ENCODE measurements at places on chromosomes 2 and 18.

GRCh38 chr2:37672104-37672869 lies 845 bp upstream of the CDC42EP3 start:
- DNase-seq: peak; percentile 74

DNA sequence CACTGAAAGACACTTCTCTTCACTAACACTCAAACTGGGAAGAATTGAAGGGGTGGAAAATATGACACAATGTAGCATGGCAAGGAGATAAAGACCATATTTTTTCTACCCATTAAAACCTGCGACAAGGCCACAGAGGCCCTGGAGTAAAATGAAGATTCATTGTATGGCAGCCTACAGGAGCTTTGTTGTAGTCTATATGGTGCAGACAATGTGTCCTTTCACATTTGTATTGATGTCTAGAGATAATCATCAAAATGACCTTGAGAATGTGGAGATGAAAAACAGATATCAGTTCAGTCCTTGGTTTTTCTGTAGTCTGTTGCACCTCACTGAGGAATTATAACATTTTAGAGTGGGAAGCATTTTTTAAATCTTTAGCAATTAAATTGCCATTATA lies 80.1 kb downstream of the CSRNP3 start:
- DNase-seq: no peak

GRCh38 chr2:121627525-121628050 lies 21.7 kb downstream of the CLASP1 start:
- no peak for DNase-seq

GRCh38 chr18:44786688-44787087 lies 106.0 kb downstream of the SETBP1 start:
- DNase-seq: no peak

DNA sequence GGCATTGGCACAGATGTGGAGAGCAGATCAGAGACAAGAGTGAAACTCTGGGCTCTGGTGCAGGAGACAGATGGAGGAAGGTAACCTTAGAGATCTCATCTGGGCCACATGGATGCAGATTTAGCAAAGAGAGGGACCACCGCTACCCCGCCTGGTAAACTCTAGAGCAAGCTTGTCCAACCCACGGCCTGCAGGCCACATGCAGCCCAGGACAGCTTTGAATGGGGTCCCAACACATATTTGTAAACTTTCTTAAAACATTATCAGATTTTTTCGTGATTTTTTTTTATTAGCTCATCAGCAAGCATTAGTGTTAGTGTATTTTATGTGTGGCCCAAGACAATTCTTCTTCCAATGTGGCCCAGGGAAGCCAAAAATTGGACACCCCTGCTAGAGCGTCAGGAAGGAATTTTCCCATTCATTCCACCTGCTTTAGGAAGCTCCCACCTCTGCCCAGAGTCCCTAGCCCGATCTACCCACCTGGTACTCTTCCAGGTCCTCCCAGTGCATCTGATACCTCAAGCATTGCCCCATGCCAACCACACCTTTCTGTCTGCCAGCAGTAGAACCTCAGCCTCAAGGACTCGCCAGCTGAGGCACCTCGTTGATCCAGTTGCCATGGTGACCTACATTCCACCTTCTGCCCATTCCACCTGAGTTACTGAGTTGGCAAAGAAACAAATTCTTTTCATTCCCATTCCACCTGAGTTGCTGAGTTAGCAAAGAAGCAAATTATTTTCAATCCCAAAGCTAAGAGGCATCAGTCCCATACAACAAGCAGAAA lies at the start of gene CIB4:
CIB4 (minus strand) TSS at position 586 of the 784 bp plus-strand sequence; CDS start at position 534, 52 bp downstream.
- DNase-seq: no peak

DNA sequence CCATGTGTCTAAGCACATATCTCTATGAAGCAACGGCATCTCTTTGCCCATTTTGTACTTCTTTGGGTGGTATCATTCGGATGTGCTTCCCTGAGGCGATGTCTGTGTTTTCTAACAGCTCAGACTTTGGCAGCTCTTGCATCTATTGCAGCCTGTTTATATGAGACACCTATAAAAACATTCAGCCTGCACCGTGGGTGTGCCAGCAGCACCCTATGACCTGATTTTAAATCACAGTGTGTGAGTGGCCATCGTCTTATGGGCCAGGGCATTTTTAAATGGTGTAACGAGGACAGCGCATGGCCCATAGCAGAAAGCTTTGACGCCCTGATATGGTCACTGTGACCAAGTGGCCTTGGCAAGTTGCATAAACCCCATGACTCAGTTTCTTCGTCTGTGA lies 12.9 kb downstream of the NPAS2 start:
- no peak for DNase-seq

- no peak for DNase-seq
Measured at GRCh38 chr2:70513738-70514137, 39.9 kb downstream of the TGFA start.

DNA sequence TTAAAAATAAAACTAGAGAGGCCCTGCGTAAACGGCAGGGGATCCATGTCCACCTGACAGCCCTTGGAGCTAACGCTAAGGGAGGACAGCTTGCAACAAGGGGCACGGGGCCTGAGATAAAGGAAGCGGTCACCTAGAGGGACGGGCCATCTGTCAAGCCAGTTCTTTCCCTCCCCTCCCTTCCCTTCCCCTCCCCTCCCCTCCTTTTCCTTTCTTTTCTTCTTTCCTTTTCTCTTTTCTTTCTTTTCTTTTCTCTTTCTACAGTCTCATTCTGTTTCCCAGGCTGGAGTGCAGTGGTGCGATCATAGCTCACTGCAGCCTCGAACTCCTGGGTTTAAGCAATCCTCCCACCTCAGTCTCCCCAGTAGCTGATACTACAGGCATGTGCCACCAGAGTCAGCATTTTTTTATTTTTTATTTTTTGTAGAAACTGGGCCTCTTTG lies 34.5 kb upstream of the CTAGE1 start:
- no peak for DNase-seq

DNA sequence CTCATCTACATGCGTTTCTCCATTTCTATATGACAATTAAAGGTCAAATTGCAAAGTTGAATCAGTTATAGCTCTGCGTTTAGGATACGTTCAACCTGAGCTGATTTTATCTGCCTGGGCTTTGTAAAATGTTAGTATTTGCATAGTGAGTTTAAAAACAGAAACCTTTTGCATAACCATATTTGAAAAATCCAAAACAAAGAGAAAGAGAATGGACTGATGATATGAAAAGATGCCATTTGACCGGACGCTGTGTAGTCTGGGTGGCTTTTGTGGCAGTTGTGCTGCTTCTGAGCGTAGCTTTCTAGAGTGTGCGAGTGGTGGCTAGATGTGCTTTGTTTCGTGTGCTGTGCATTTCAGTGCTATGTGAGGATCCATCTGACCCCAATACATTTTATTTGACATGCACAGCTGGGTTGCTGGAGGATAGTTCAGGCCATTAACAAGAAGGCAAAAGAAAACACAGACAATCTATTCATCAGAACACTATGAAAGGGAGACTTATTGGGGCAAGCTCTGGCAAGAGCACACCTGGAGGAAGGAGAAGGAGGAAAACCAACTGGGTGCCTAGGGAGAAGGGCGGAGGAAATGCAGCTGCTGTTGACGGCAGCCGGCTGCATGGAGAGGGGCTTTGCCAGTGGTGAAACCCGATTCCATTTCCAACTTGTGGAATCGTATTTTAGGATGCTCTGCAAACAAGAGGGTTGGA lies 126.8 kb downstream of the ACOXL start:
- no peak for DNase-seq

GRCh38 chr2:112272669-112273068 lies 2.7 kb upstream of the ZC3H6 start:
- DNase-seq: no peak

- no peak for DNase-seq
Measured at GRCh38 chr2:179297927-179298326, 33.3 kb upstream of the SESTD1 start.

DNA sequence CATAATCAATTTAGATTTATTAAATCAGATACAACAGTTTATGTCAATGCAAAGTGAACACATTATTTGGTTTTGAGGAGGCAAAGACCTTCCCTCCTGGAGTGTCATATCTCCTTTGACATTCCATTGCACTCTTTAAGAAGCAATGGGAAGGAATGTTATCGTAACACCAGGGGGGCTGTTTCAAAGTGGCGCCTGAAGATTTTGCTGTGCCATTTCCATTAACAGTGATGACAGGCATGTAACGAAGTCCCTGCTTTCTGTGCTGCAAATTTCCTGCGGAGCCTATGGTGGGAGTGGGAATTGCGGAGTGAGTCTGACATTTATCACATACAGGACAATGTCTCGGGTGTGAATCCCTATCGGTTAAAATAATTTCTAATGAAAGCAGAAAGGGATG lies 499.6 kb upstream of the RAB6C start:
- DNase-seq: no peak

GRCh38 chr2:14615760-14616159 lies 16.8 kb upstream of the LRATD1 start:
- no peak for DNase-seq

DNA sequence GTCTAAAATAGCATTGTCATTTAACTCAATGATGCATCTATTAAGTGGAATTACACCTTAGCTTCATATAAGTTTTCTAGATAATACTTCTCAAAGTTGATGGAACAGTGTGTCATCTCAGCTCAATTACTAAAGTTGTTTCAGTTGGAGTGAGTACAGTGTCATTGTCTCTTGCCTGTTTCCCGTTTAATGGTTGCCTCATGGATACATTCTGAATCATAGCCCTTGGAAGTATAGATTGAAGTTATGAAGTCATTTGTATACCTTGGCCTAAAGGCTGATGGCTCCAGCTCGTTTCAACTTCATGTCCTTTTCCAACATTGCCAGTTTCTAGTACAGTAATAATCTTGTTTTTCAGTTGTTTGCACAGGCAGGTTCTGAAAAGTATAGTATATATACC lies 130.5 kb upstream of the NOSTRIN start:
- no peak for DNase-seq

DNA sequence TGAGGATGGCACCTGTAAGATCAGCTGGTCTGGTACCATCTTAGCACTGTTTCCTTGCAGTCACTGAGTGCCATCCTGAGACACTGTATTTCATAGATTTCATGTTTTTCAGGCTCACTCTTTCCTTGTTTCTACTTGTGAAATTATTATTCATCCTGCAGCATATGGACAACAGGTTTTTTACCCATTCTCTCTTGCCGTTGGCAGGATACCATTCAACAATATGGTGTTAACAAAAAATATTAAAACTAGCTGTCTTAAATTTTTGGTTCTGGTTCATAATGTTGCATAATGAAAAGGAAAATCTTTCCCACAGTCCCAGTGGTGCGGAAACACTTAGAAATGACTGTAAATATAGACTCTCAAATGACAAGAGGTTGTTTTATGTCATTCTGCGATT lies 23.1 kb upstream of the ATG16L1 start:
- no peak for DNase-seq

DNA sequence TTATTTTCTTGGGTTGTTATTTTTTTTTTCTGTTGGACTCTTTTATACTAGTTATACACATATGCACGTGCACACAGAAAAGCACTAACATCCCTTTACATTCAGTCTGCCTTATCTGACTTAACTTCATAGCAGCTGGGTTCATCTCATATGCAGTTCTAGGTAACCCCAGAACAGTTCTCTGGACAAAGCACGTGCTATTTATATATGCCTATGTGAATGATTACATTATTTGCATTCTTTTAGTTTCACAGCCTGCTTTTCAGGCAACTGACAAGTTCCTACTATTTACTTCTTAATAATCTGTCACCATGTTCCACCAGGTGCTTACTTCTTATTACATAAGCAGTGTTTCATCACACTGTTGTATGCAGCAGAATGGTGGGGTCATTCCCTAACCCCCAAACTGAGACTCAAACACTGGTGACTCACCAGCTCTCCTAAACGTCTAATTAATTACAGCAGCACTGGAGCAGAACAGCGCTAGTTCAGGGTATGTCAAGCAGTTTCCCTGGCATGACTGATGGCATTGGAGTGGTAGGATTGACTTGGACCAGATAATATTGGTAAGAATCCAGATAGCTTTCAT lies 372.8 kb downstream of the CLIP4 start:
- no peak for DNase-seq

DNA sequence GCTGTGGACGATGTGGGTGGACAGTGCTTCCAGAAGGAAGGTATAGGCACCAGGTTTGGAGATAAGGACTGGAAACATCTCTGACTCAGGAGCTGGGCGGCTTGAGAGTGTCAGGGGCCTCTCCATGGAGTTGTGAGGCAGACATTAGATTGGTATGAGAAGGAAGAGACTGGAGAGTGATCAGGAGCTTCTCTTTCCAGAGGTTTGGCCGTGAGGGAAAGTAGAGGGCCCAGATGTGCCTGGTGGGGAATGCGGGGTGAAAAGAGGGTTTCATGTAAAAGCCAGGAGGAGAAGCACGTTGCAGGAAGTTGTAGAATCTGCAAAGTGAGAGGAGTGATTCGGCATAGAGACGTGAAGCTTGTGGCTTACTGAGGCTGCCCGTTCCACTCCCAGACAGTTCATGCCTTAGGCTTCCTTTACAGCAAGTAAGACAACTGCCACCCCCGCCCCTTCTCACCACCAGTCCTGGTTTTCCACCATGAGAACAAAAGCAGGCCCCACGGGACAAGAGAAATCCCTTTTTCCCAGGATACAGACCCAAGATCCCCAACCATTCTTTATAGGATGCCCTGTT lies 166.3 kb upstream of the HDAC4 start:
- no peak for DNase-seq

Measured in stimulated activated CD4-positive, alpha-beta T cell treated with anti-CD3 and anti-CD28 coated beads, Interleukin-4, amount 100 ng/mL, for 24 hours (primary cell).